ENCODE measurements at places on chromosomes 13 and 19. TPM values are rescaled to one million over a fixed set of nuclear protein-coding genes. Genes with fewer than 3 reads are reported as not detected.

DHDH gene
- total RNA-seq: 3.3 TPM

KLK2 gene
- total RNA-seq: not detected

CEACAM21 gene
- total RNA-seq: 4.8 TPM

NAPSA gene
- 3,296 TPM for total RNA-seq

ADPRHL1 gene
- 2.3 TPM for total RNA-seq

KHSRP gene
- total RNA-seq: 173 TPM

ZNF90 gene
- 4.3 TPM for total RNA-seq

MCEMP1 gene
- total RNA-seq: 112 TPM

TMC4 gene
- 74.0 TPM for total RNA-seq

OR4F17 gene
- not detected for total RNA-seq

NLRP7 gene
- not detected for total RNA-seq

LGI4 gene
- 1.8 TPM for total RNA-seq

GRK1 gene
- not detected for total RNA-seq

COPE gene
- total RNA-seq: 196 TPM

Data from left lung (tissue), 14 donors.